H1 (cell line): ENCODE measurements at places on chromosomes 11 and 22. TPM values are rescaled to one million over a fixed set of nuclear protein-coding genes. Genes with fewer than 3 reads are reported as not detected.

APOL5 gene
- total RNA-seq = not detected in 2 replicates

GGTLC3 gene
- not detected in 2 replicates for total RNA-seq

WDR74 gene
- 97.0 and 101 TPM in 2 replicates for total RNA-seq

- H3K27ac ChIP-seq = no peak overlapping the region
- H3K4me3 ChIP-seq = no peak overlapping the region
- no peak for DNase-seq
Observed at GRCh38 chr11:94276943-94277342, 27.4 kb upstream of the IZUMO1R start.

- DNase-seq = no peak
- no peak overlapping the region for H3K4me3 ChIP-seq
- peaks cover 14% of the 10 kb centered on the region for H3K4me1 ChIP-seq
- H3K27ac ChIP-seq = no peak overlapping the region
- no peaks in the 10 kb centered on the region for H3K36me3 ChIP-seq
- H3K27me3 ChIP-seq = no peaks in the 10 kb centered on the region
Observed at GRCh38 chr11:34204396-34205279, 99.2 kb downstream of the NAT10 start.

DNA sequence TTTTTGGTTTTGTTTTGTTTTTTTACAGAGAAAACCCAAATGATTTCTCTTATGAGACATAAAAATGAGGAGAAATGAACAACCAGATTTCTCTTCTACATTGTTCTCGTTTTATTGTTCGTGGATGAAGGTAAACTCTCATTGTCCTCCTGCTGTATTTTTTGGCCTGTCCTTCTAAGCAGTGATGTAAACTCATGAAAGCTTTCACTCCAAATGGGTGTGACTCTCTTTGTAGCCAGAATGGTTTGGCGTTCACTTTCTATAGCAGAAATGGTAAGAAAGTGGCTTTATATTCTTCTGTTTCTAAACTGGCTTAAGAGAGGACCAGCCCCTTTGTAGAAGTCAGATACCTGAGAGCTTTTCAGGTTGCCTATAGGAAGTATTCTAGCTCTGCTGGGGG is 15.5 kb upstream of the BMAL1 start:
- H3K4me3 ChIP-seq = no peak overlapping the region
- H3K27me3 ChIP-seq = no peaks in the 10 kb centered on the region
- H3K27ac ChIP-seq = no peak overlapping the region

DNA sequence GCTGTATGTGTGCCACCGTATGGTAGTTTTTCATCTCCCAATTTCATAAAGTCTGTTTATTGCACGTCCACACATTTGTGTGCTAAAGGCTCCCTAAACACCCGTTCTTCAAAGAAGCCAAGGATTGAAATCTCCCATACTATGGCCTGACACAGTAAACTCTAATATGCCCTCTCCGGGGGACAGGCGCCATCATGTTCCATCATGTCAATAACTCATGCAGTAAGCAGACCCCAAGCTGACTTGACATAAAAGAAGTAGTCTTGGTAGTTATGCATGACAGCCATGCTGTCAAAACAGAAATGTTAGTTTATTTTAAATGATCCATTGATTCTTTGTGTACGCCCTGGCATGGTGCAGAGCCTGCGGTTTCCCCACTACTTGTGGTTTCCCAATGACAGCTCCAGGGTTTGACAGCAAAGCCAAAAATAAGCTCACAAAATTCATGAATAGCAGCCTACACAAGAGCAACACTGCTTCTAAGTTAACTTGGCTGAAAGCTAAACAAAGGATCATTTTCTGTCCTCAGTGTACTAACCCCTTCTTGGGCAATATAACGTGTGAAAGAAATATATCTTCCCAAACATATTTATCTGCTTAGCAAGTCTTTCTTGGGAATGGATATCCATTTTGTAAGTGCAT is 56.5 kb upstream of the CABP7 start:
- DNase-seq = no peak
- no peak overlapping the region for H3K27ac ChIP-seq
- H3K27me3 ChIP-seq = no peaks in the 10 kb centered on the region
- peaks cover 15% of the 10 kb centered on the region for H3K36me3 ChIP-seq

GRCh38 chr22:27881421-27881820 is 37.6 kb downstream of the PITPNB start:
- peaks cover 7% of the 10 kb centered on the region for H3K4me1 ChIP-seq
- no peak overlapping the region for H3K4me3 ChIP-seq
- no peak for DNase-seq
- no peak overlapping the region for H3K27ac ChIP-seq

DNA sequence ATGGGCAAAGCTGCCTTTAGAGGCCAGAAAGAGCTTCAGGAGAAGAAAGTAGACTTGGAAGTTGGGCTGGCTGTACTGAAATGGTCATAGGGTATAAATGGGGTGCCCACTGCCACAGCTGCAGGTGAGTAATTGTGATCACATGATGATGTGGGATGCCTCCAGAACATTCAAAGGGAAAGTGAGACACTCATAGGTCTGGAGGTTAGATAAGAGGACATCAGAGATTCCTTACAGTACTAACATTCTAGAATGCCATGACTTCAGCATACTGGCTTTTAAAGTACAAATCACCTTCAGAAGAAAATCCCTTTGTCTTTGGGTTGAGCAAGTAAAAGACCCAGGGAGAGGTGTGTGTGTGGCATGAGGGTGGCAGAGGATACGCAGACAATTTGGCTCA is 419.2 kb downstream of the TENM4 start:
- H3K36me3 ChIP-seq = no peaks in the 10 kb centered on the region
- no peaks in the 10 kb centered on the region; the same call in 1 of the 2 replicates for H3K4me1 ChIP-seq
- H3K4me3 ChIP-seq = no peak overlapping the region

DNA sequence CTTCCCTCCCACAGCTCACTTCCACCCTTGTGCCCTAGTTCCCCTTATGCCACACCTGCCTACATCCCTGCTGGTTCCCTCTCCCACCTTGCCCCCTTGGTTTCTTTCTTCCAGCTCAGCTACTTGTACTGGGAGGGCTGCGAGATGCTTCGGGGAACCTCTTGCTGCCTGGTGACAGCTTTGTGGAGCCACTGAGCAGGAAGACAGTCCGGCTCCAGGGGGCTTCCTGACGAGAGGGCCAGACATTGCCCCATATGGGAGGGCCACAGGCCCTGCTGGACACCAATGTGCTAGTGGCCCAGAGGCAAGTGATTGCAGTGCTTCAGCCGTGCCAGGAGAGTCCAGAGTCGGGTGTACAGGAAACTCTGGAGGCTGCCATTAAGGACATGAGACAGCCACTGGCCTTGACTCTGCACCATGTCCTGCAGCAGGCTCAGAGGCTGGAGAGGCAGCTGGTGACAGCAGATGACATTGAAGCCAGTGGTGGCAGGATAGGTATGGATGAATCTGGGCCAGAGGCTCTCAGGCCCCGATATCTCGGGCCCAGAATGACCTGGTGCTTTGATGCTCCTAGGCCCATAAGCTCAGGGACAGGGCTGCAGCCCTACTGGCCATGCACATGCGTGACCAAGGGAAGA is 54.3 kb downstream of the BTG4 start:
- no peaks in the 10 kb centered on the region for H3K36me3 ChIP-seq
- no peaks in the 10 kb centered on the region for H3K27me3 ChIP-seq
- DNase-seq = no peak
- H3K27ac ChIP-seq = no peak overlapping the region

DNA sequence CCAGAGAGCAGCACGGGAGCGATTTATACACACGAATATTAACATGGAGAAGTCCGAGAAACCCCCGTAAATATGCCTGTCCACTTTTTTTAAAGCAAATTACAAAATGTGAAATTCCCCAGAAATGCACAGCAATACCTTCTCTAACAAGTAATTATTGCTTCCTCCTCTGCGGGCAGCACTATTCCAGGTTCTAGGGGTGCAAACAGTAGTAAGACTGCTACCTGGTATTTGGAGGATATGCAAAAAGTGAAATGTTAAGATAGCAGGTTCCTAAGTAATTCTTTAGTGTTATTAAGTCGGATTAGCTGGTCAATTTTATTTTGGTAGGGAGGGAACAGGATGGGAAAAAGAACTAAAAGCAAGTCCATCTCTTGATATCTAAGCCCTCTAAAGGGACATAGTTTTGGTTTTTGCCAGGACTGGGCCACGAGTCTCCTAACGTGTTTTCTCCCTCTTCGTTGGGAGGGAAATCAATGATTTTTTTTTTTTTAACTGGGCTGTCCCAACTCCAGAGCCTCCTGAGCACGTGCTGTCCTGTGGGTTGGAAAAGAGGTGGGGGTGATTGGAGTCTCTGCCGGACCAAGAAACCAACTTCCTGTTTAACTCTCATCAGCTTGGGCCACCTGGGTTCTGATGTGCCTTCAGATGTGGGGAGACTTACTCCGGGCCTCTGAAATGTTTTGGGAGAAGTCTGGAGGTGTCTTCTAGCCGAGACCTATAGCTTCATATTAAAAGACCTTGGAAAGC is 1.7 kb upstream of the XBP1 start:
- H3K27ac ChIP-seq = no peak overlapping the region
- no peaks in the 10 kb centered on the region for H3K4me1 ChIP-seq
- no peak overlapping the region for H3K4me3 ChIP-seq
- no peak for DNase-seq
- peaks cover 4% of the 10 kb centered on the region for H3K36me3 ChIP-seq

DNA sequence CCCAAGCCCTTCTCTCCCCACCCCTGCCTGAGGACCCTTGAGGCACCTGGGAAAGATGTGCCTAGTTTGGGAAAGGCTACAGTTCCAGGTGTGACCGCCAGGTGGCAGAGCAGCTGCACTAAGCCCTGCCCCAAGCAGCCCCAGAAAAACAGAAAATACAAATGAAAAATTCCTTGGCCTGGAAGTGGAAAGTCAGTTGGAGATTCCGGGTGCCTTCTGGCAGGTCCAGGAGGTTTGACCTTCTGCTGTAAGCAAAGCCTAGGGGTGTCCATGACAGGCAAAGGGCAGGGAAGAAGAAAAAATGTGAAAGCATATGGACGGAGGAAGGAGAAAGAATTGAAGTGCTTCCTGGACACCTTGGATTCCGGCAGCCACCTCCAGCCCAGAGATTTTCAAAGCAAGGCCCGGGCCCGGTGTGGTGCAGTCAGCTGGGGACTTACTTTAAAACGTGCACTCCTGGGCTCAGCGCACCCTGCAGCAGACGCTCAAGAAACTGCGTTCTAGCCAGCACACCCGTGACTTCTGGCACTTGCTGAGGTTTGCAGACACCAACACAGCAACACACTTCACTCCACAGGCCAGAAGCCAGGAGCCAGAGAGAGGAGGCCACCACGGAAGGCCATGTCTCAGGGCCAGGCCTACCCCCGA is 37.3 kb upstream of the SLC22A12 start:
- DNase-seq = peak; percentile 92
- no peaks in the 10 kb centered on the region; the same call in 1 of the 2 replicates for H3K27me3 ChIP-seq
- H3K36me3 ChIP-seq = no peaks in the 10 kb centered on the region
- no peaks in the 10 kb centered on the region for H3K4me1 ChIP-seq
- H3K4me3 ChIP-seq = no peak overlapping the region

DNA sequence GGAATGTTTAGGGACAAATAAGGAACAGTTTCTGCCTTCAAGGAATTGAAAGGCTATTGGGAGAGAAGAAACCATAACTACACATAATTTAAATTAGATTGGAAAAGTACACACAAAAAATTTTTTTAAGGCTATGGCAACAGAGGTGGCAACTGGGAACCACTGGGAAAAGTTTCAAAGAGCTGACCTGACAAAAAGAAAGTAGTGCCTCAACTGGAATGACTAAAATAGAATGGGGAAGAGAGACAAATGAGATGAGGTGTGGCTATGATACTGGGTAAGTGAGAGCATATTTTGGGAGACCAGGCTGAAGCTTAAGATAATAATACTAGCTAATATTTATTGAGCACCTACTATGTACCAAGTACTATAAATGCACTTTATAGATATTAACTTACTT is 2.9 kb upstream of the AKIP1 start:
- H3K4me3 ChIP-seq = no peak overlapping the region
- no peaks in the 10 kb centered on the region for H3K36me3 ChIP-seq
- peaks cover 12% of the 10 kb centered on the region; the same call in 1 of the 2 replicates for H3K27me3 ChIP-seq

GRCh38 chr22:48842976-48843375 is 984.7 kb downstream of the BRD1 start:
- no peaks in the 10 kb centered on the region for H3K36me3 ChIP-seq
- H3K4me1 ChIP-seq = no peaks in the 10 kb centered on the region; the same call in 1 of the 2 replicates
- no peaks in the 10 kb centered on the region for H3K27me3 ChIP-seq
- no peak overlapping the region for H3K4me3 ChIP-seq

GRCh38 chr11:15903246-15903645 is 453.1 kb downstream of the SOX6 start:
- no peaks in the 10 kb centered on the region; the same call in 1 of the 2 replicates for H3K4me1 ChIP-seq
- H3K36me3 ChIP-seq = no peaks in the 10 kb centered on the region
- H3K27ac ChIP-seq = no peak overlapping the region
- DNase-seq = no peak
- H3K4me3 ChIP-seq = no peak overlapping the region
